GM18507 (cell line): ENCODE measurements at places on chromosomes 6 and 20.

DNA sequence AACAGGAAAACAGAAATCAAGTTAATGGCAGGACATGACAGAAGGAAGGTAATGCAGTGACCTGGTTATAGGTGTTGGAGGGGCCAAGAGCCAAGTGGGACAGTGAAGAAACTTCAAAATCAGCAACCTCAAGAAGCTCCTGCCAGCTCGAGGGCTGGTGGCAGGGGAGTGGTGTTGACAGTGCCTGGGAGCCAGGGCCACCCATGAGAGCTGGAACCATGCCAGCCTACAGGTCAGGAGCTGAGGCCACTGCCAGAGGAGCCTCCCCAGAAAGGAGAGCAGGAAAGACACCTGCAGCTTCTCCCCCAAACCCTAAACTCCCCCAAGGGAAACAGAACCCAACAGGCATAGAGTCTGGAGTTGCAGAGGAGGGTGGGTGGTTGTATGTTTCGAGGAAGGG lies 262.1 kb downstream of the LRFN2 start:
- no peak for DNase-seq

DNA sequence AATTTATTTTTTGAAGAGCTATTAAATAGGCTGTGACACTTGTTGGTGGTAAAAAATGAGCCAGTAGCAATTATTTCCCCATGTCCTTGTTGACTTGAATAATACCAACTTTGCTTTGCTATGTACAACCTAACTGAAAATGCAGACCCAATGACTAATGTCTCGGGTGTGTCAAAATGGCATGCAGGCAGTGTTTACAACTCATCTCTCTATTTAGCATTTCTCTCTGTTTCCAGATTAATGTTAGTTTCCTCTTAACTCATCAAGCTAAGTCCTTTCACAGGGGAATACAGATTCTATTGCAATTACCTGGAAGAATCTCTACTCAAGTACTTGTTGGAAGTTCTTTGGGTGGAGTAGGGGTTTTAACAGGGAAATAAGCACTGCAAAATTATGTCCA lies 504.4 kb downstream of the BCKDHB start:
- no peak for DNase-seq

DNA sequence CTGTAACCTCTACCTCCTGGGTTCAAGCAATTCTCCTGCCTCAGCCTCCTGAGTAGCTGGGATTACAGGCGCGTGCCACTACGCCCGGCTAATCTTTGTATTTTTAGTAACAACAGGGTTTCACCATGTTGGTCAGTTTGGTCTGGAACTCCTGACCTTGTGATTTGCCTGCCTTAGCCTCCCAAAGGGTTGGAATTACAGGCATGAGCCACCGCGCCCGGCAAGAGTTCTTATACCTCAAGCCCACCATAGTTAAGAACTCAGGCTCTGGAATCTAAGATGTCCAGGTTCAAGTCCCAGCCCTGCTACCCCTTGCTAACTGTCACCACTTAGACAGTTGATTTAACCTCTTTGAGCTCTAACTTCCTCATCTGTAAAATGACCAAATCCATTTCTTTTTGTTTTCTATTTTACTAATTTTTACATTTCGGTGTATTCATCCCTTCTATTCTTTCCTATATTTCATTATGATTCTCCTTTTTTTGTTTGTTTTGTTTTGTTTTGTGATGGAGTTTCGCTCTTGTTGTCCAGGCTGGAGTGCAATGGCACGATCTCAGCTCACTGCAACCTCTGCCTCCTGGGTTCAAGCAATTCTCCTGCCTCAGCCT lies 104.8 kb upstream of the ZNF217 start:
- no peak for DNase-seq

DNA sequence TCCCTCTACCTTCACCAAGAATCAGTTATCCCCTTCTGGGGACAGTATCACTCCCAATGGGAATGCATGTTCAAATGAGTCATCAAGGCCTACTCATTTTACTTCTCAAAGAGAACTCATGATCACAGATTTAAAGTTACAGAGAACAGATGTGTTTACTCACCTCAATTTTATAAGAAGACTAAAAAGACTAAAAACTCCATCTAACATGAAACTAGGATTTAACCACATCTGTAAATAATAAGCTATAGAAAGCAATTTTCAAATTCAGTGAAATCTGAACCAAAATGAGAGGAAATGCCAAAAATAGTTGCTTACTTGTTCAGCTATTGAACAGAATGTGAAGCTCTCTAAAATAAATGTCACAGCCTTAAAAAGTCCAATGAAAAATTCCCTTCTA lies 300.1 kb upstream of the KCNQ5 start:
- DNase-seq = no peak

DNA sequence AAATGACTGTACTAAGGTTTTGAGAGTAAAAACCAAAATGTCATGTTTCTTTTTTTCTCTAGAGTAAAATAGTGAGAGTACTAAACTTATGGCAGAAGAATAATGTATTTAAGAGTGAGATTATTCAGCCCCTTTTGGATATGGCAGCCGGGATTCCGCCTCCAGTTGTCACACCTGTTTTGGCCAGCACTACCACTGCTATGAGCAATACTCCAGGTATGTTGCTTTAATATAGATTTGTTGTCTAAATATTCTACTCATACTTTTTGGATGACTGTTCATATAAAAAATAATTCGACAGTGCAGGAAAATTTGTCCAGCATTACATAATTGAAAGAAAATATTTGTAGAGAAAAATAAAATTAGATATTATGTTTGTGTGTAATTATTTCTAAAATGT lies 59.5 kb downstream of the SCAF8 start:
- no peak for DNase-seq

GRCh38 chr6:166277018-166277417 lies 31.2 kb downstream of the PRR18 start:
- no peak for DNase-seq

GRCh38 chr6:101662111-101662897 lies 268.8 kb downstream of the GRIK2 start:
- no peak for DNase-seq

DNA sequence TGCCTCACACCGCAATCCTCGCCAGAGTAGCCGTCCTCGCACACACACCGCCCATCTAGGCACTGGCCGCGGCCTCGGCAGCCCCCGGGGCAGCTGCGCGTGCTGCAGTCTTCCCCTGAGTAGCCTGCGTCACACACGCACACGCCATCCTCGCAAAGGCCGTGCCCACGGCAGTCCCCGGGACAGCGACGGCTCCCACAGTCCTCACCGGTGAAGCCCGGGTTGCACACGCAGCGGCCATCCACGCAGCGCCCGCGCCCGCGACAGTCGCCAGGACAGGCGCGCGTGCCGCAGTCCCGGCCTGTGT lies 13.1 kb downstream of the TNXB start:
- DNase-seq = no peak

DNA sequence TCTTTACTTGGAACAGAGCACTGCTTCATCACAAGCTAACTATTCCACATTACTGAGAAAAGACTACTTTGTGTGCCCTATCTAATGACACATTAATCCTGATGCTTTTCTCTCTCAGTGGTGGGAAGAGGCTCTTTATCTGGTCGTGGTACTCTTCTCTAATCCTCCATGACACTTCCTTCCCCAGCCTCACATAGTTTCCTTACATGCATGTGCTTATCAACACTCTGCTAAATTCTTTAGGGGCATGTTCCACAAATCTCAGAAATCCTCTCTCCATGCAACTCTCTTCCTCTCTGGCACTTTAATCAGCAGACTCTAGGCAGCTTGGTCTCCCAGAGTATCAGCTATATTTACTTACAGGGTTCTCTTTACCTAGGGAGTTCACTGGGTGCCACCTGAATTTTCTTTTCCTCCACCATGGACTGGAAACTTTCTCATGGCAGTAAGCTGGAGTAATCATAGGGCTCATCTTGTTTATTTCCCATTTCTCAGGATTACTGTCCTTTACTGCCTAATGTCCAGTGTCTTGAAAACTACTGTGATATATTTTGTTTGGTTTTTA lies 27.0 kb upstream of the SLC22A2 start:
- DNase-seq = no peak
